ENCODE measurements at places on chromosomes 6 and 20. TPM values are rescaled to one million over a fixed set of nuclear protein-coding genes. Genes with fewer than 3 reads are reported as not detected.

DNA sequence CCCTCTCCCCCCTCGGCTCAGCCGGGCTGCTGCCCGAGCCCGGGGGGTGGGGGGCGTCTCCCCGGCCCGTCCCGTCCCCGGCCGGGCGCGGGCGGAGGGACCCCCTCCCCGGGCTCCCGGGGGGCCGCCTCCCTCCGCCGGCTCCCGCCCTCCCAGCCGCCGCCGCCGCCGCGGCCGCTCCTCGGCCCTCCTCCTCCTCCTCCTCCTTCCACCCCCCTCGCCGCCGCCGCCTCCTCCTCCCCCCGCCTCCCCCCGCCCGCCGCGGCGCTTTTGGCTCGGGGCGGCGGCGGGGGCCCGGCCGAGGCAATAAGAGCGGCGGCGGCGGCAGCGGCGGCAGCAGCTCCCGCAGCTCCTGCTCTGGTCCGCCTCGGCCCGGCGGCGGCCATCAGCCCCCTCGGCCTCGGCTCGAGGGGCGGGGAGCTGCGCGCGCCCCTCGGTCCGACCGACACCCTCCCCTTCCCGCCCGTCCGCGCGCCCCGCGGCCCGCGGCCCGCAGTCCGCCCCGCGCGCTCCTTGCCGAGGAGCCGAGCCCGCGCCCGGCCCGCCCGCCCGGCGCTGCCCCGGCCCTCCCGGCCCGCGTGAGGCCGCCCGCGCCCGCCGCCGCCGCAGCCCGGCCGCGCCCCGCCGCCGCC, 38.7 kb downstream of the GNAS start:
- DNase-seq, result peak; percentile 85

The BMP7 gene
- 23.2 TPM for total RNA-seq

DNA sequence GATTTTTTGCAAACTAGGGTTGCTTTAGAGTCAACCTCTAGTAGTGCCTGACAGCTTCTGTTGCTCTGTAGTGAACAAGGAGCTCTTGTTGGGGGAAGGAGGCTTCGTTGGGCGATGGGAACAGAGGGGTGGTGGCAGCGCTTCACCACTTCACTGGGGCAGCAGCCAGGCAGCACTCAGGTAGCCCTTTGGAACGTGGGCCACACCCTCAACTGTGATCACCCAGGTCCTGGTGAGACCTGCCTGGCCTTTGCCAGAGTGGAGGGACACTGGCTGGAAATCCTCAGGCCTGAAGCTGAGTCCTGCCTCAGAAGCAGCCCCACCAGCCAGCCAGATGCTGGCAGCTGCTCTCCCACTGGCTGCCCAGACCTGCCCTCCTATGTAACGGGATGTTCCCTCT, 10.4 kb upstream of the EDN3 start:
- no peak for DNase-seq

The MMP24 gene
- total RNA-seq, result 0.13 TPM

DNA sequence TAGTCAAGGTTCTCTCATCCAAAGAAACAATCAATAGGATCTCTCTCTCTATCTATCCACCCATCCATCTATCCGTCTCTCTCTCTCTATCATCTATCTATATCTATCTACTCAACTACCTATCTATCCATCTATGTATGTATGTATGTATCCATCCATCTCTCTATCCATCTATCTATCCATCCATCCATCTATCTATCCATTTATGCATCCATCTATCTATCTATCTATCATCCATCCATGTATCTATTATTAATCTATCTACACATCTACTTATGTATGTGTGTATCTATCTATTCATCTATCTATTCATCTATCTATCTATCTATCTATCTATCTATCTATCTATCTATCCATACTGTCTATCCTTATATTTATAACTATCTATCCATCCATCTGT, 99.3 kb downstream of the FNDC1 start:
- DNase-seq, result no peak

The SDCBP2 gene
- 2.5 TPM for total RNA-seq

GRCh38 chr6:72083976-72084375, 197.6 kb downstream of the RIMS1 start:
- no peak for DNase-seq

DNA sequence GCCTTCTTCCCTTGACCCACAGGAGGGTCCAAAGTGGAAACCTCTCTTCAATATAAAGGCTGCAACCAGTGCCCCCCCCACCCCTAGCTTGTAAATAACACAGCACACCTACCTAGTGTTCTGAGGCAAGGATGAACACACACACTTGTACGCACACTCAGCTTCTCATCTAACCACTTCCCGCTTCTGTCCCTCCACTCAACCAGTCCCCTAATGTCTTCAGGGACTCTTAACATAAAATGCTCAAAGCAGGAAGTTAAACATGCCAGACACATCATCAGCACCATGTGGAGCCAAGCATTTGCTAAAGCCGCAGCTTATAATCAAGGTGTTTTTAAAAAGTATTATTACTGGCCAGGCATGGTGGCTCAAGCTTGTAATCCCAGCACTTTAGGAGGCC, 35.3 kb downstream of the FOXQ1 start:
- DNase-seq, result no peak

DNA sequence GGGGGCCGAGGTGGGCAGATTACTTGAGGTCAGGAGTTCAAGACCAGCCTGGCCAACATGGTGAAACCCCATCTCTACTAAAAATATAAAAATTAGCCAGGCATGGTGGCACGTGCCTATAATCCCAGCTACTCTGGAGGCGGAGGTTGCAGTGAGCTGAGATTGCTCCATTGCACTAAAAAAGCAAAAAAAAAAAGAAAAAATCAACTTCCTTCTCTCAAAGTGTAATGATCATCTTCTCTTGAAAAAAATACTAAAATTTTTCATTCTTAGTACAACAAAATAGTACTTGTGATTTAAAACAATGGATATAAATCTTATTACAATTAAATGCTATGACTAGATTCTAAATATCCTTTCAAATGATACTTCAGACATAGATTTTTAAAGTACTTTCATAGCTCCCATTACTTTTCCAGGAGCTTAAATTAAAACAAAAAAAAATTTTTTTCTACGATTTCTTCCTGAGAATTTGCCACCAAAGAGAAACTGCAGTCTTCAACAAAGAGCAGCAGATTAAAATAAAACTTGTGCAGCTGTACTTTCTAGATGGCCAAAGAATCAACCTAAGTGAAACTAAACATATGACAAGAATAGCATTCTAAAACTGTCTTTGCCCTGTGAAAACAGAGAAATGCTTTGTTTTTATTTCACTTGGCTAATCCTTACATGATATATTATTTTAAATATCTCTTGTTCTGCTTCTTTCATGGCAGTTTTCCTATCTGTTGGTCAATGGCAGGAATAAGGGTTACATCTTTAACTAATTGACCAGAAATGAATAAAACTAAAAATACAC, 75.2 kb downstream of the MAP3K5 start:
- no peak for DNase-seq

GRCh38 chr6:36650848-36651478, 27.6 kb upstream of the CDKN1A start:
- no peak for DNase-seq

- no peak for DNase-seq
Measured at GRCh38 chr20:16216914-16217230, 356.4 kb downstream of the KIF16B start.

DNA sequence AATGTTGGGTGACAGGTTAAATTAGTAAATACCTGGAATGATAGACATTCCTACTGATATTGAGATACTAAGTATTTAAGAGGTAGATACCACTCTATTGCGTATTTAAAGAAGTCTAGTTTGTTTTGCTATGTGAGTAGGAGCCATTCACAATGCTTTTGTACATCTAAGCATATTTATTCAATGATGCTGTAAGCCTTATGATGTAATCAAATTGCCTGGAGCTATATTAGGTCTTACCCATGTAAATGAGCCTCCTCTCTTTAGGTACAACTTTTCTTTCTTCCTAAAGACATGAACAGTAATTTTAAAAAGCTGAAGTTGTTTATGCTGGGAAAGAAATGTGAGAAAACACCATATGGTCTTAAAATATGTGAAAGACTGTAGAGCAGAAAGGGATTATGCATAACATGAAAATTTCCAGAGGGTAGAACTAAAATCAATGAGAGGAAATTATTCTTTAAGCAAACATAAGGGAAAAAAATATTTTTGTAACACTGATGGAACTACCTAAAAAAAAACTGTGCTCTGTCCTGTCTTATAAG, 526.7 kb downstream of the EPHA7 start:
- no peak for DNase-seq

The ADGRB3 gene
- total RNA-seq, result 2.0 TPM

The CCM2L gene
- 8.5 TPM for total RNA-seq

GRCh38 chr6:151380848-151381205, 10.5 kb downstream of the ZBTB2 start:
- DNase-seq, result no peak

The PGC gene
- not detected for total RNA-seq

DNA sequence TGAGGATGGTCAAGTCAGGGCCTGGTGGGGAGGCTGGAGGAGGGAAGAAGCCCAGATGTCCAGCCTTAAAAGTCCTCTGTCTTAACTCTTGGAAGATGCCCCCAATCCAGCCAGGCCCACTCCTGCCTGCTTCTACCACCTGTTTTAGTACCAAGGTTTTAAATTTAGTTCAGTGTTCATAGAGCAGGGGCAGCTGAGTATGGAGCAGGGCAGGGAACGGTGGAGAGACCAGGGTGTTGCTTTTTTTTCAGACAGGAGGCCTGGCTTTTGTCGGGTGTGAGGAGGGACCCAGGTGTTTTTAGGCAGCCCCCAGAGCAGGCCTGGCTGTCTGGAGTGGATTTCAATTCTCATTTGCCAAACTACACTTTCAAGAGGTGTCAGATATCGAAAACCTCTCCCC, 278.8 kb downstream of the CDC5L start:
- no peak for DNase-seq

DNA sequence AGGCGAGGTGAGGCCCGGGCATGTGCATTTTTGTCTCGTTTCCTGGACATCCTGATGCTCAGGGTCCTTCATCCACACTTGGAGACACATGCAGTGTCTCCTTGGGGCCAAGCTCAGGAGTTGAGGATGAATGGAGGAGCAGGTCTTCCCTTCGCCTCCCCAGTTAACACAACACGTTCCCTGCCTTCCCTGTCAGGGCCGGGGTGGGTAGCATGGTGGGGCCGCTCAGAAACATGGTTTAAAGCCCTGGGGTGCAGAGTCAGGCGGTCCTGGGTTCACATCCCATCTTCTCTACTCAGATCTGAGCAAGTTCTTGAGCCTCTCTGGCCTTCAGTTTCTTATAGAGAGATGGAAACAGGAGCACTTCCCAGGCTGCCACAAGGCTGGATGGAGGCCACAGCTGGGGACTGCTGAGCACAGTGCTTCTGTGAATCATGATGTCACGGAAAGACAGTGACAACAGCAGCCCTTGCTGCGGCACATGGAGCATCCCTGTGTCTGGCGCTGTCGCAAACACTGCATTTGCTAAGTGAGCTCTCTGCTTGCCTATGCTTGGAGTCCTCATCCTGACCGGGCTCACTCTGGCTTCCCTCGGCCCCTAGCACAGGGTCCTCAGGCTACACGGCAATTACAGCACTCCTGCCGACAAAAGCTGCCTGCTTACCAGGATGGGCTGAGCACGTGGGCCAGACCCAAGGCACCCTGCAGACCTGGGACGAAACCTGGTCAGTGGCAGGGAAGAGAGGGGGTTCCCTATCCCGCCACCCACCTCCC, 45.6 kb upstream of the STX16 start:
- DNase-seq, result no peak

The KIF13A gene
- 52.7 TPM for total RNA-seq

The BCAS1 gene
- total RNA-seq, result not detected

- DNase-seq, result no peak
Measured at GRCh38 chr6:34202329-34203201, 34.1 kb upstream of the HMGA1 start.

The MCHR2 gene
- total RNA-seq, result not detected

DNA sequence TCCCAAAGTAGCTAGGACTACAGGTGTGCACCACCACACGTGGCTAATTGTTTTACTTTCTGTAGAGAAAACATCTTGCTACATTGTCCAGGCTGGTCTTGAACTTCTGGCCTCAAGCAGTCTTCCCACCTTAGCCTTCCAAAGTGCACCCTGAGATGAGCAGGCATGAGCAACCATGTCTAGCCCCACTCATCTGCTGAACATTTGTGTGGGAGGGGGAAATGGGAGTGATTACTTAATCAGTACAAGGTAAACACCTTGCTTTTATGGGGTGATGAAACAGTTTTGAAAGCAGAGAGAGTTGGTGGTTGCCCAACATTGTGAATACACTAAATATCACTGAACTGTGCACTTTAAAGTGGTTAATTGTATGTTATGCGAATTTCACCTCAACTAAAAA, 5.3 kb downstream of the APMAP start:
- DNase-seq, result no peak

DNA sequence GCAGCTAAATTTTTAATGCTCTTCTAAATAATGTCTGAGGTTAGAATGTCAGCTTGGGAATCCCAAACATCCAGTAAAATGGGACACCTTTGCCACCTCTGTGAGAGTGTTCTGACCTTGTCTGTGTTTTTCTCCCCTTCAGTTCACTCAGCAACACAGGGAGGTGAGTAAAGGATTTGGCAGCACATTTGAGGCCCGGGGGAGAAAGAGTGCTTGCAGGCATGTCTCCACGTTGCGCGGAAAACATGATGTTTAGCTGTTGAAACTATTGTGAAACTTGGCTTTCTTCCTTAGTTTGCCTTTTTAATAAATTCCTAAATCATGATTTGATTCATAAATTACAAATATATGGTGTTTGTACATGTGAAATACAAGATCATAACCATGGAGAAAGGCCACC, 707.8 kb upstream of the FLRT3 start:
- DNase-seq, result peak; percentile 57

The C20orf144 gene
- total RNA-seq, result not detected

The SLC22A7 gene
- not detected for total RNA-seq

The MCCD1 gene
- not detected for total RNA-seq

DNA sequence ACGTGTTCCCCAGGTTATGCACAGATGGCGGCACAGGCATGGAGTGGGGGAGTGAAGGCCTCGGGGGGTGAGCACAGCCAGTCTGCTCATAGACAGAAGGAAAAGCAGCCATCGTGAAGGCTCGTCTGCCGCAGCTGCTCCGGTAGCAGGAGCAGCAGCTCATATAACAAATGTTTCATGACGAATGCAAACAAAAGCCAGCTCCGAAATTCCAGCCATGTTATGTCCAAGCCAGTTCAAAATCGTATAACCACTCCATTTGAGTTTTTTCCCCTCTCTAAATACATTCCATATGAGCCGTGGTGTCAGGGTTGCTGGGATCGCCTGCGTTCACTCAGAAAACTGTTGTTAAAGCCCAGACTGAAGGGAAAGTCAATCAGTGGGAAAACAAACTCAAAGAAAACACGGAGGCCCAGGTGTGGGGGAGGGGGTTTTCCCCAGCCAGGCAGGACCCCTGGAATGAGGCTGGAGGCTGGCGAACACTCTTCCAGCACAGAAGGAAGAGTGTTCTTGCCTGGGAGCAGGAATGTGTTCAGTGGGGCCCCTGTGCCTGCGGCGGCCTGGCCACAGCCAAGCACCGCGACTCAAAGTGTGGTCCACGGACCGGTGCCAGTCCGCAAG, 280.4 kb upstream of the TAB2 start:
- DNase-seq, result no peak

DNA sequence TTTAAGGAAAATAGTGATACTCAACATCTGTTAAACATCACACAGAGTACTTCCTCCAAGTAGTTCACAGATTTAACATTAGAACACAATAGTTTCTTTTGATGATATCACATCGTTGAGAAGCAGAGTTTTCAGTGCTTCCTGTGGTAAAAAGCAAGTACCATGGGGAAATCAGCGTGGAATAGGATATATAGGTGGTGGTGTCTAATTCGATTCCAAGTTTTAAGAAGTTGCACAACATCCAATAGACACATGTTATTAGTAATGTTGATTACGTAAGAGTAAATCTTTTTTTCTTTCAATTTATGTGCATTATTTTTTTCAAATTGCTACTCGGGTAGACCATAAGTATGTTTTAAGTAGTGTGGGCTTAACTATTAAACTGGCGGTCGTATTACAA, 360.7 kb downstream of the NKAIN2 start:
- no peak for DNase-seq

The DNAH8 gene
- 0.03 TPM for total RNA-seq

The ZSCAN23 gene
- 2.1 TPM for total RNA-seq
